ENCODE measurements at places on chromosomes 3 and 15.

GRCh38 chr3:46921871-46922271 is 44.4 kb downstream of the PTH1R start:
- DNase-seq = no peak

GRCh38 chr3:47000922-47001730 is 21.7 kb downstream of the NBEAL2 start:
- DNase-seq = no peak

DNA sequence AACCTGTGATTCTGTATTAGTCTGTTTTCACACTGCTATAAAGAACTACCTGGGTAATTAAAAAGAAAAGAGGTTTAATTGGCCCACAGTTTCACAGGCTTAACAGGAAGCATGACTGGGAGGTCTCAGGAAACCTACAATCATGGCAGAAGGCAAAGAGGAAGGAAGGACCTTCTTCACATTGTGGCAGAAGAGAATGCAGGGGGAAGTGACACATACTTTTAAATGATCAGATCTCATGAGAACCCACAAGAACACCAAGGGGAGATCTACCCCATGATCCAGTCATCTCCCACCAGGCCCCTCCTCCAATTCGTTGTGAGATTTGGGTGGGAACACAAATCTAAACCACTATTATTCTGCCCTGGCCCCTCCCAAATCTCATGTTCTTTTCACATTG is 6.1 kb downstream of the ZKSCAN7 start:
- no peak for DNase-seq

GRCh38 chr15:63104727-63105126 is 16.9 kb upstream of the LACTB start:
- no peak for DNase-seq

- peak; percentile 32 for DNase-seq
Measured at GRCh38 chr15:60751985-60752952, 273.3 kb upstream of the ICE2 start.

DNA sequence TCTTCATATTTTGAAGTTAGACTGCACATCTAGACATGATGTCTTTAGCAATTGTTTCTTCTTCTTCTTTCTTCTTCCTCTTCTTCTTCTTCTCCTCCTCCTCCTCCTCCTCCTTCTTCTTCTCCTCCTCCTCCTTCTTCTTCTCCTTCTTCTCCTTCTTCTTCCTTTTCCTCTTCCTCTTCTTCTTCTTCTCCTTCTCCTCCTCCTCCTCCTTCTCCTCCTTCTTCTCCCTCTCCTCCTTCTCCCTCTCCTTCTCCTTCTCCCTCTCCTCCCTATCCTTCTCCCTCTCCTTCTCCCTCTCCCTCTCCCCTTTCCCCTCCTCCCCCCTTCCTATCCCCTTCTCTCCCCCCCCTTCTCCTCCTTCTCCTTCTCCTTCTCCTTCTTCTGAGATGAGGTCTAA is 21.9 kb downstream of the TCF12 start:
- no peak for DNase-seq

DNA sequence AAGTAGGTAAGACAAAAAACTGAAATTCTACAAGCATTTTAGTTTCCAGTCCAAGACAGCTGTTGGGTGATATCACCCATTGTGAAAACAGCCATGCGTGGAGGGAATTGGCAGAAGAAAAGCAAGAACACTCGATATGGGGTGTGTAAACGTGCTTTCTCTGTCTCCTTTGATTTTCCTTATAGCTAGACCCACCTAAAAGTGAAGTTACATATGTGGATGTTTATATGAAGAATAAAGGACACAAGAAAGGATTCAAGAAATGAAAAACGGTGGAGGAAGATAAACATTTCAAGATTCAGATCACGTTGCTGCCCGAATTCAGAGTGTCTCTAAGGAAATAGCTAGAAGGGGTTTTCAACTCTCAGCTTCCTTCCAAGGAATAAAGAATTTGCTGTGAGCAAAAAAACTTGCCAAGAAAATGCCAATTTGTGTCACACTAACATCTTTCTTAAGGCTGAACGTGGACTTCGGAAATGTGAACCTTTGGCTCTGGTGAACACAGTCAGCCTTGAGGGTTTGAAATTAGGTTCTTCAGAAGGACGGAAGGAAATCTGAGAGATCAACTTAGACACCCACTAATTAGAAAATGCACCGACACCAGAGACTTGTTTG is 269.0 kb upstream of the ADAMTS9 start:
- no peak for DNase-seq

DNA sequence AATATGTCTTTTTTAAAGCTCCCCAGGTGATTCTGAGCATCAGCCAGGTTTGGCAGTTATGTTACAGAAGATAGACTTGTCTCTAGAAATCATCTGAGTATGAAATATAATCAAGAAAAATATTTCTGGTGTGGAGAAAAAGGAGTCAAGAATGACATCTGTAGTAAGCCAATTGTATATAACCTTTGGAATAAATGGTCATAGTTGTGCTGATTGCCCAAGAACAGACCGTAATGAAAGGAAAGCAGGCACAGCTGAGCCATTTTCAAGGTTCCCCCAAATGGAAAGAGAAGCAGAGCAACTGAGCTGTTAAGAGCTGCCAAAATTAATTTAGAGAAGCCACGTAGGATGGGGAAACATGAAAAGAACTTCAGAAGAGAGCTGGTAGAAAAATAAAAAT is 26.6 kb downstream of the GOLM2 start:
- no peak for DNase-seq

GRCh38 chr3:119240101-119240590 is 532 bp downstream of the B4GALT4 start:
- DNase-seq = peak; percentile 6

- DNase-seq = no peak
Measured at GRCh38 chr15:78360958-78361718, 21.0 kb downstream of the CRABP1 start.

- DNase-seq = no peak
Measured at GRCh38 chr15:98956796-98957553, 50.6 kb downstream of the PGPEP1L start.

DNA sequence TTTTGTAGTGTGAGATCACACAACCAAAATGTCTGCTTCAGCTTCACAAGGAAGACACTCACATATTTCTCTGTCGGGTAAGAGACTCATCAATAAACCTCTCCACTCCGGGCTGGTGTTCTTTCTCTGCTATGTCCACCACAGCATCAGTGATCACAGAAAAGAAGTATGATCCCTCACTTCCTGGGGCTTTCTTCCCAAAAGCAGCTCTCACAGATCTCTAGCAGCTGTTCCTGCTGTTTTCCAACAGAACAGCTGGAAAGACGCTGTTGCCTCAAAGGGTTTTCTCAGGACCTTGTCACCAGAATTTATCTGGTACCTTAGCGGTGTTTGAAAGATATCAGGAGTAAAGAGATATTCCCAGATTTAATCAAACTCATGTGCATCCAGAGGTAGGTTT is 46.4 kb downstream of the GATM start:
- no peak for DNase-seq

DNA sequence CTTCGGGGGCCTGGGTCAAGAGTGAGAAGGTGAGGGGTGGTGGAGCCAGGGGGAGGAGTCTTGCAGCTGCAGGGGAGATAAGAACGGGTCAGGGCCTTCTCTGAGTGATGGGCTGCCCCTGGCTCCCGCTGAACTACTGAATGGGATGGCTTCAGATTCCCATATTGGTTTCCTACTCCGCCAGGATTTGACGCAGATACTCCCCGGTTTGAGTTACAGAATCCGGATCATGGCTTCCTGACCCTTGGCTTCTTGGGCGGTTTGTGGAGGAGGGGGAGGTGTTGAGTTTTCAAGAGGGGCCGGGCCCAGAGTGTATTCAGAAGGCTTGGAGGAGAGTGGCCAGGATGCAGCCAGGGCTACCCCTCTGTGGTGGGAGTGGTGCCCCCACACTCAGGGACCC is 119.9 kb upstream of the ATP2B2 start:
- DNase-seq = no peak

DNA sequence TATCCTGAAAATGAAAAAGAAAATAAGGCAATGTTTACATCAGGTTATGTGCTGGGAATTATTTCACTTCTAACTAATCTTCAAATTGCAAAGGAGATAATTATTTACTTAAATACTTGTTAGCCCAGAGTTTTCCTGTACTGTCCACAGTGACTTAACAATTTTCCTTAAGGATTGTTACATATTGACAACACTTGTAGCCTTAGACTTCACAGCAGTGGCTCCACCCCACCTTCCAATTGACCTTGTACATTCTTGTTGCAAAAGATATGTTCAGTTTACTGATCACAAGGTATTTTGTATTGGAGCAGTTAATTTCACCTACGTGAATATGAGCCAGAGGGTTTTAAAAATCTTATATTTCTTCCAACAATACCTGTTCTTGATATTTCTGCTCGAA is 376.9 kb downstream of the CNTN6 start:
- DNase-seq = no peak

DNA sequence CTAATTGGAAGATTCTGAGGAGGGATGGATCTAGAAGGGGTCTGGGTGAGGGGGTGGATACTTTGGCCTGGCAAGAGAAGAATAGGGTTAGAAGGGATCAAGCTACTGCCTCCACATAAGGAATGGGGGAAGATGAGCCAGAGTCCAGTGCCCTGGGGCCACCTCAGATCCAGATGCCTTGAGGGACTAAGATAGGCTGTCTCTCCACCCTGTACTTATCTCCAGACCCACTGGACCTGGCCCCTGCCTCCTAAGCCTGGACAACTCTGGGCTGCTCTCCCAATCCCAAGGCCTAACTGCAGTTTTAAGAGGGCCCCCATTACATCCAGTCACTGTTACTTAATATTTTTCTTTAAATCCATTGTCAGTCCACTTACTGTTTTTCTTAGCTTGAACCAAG is 2.0 kb downstream of the DVL3 start:
- DNase-seq = no peak

DNA sequence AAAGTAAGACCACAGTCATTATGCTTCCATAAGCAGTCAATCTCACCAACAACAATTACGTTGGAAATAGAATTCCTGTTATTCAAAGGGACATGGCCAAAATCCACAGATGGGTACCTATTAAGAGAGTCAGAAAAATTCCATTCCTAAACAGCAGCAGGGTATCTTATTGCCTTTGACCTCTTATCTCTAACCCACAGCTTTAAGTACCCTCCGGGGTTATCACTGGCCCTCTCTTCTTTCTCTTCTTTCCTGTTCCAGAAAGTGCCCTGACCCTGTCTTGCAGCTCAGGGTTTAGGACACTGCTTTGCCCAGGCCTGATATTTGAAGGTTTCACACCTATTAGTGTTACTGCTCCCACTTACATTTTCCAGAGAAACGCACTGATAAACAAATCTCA is 428.7 kb downstream of the TBC1D5 start:
- DNase-seq = no peak

DNA sequence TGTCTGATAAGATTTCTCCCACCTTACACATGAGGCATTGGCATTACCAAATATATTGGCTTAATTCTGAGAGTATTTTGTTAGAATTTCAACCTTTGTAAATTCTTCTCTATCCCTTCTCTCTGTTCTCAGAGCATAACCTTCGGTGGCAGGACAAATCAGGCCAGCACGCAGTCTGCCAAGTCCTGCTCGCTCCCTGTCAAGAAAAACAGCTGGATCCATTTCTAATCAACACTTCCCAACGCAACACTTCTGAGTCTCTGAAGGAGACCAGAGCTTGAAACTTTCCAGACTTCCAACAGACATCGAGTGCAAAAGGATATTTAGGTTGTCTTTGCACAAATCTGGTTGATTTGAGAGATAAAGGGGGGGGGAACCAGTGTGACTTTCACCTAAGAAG is 125.7 kb downstream of the SV2B start:
- DNase-seq = no peak

- no peak for DNase-seq
Measured at GRCh38 chr15:52796753-52797520, 6.8 kb upstream of the ONECUT1 start.

DNA sequence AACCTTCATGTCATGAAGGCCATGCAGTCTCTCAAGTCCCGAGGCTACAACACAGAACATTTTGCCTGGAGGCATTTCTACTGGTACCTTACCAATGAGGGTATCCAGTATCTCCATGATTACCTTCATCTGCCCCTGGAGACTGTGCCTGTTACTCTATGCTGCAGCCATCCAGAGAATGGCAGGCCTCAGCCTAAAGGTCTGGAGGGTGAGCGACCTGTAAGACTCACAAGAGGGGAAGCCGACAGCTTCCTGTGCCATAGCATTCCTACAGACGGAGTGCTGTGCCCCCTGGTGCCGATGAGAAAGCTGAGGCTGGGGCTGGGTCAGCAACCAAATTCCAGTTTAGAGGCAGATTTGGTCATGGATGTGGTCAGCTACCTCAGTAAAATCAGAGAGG is 51.3 kb upstream of the CADPS start:
- DNase-seq = no peak

GRCh38 chr3:150761831-150762661 is 923 bp downstream of the SIAH2 start:
- DNase-seq = peak; percentile 30

DNA sequence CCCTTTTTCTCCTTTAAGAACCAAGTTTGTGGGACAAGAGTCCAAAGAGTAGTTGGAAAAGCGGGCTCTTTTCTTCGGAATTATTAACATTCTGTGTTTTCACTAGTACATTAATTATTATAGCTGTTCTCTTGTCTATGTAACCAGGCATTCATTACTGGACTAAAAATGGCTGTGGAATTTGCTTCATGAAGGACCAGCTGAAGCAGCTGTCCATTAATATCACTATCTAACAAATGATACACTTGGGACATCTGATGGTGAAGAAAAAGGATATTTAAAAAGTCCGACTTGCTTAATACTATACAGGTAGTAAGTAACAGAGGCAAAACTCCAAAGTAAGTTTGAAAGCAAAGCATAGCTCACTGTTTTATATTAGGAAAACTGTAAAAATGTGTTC is 728.9 kb upstream of the DPPA4 start:
- no peak for DNase-seq

DNA sequence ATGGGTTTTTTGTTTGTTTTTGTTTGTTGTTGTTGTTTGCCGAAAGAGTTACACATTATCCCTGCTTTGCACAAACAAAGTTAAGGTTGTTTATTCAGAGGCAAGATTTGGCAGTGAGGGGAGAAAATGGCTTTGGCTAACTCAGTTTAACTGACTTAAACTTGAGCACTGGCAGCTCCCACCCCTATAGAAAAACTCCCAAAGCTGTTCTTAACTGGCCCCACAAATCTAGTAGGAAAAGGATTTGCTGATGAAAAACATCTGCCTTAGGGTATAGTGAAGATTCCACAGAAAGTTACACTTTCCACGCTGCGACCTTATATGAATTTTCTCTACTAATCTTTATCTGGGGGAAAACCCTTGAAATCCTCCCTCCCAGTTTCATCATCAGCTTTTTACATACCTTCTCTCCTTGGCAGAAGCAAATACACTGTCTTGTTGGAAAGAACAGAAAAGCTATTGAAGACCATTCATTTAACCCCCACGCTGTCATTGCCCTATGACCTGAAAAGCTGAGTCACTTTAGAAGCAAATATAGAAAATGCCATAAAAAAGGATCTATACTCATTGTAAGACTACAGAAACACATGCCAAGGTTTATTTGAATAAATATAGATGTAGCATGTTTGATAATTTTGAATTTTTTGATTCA is 551.7 kb downstream of the NR2F2 start:
- DNase-seq = no peak

Data from kidney capillary endothelial cell (primary cell).